D721Med (cell line): ENCODE measurements at places on chromosomes 6 and 20.

- DNase-seq = no peak
Measured at GRCh38 chr6:160956300-160957035, 35.1 kb upstream of the MAP3K4 start.

GRCh38 chr6:35737413-35738211 is 780 bp downstream of the ARMC12 start:
- peak; percentile 76 for DNase-seq

DNA sequence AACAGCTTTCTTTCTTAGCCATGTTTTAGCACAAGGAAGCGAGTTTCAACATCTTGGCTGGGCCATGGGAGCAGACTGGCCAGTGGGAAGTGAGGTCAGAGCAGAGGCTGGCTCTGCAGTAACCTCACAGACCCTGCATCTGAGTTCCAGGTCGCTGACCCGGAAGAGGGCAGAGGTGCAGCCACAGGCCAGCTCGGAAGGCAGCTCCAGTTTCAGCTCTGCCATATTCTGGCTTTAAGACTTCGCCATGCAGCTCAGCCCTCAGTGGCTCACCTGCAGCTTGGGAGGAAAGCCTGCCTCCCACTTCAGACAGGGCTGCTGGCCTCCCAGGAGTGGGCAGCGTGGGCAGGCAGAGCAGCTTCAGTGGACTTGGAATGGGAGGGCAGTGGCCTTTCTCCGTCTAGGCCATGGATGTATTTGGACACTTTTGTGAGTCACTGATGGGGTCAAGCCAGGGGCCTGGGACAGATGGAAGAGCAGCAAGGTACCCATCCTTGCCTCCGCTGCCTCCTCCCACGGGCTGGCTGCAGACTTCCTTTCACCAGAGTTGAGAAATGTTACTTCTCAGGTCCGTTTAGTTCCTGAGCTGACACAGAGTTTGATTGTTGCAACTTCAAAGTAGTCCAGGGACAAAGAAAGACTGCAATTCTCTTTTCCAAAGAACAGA is 18.5 kb downstream of the CST8 start:
- DNase-seq = no peak

- DNase-seq = no peak
Measured at GRCh38 chr6:15434823-15435380, 189.0 kb downstream of the JARID2 start.

DNA sequence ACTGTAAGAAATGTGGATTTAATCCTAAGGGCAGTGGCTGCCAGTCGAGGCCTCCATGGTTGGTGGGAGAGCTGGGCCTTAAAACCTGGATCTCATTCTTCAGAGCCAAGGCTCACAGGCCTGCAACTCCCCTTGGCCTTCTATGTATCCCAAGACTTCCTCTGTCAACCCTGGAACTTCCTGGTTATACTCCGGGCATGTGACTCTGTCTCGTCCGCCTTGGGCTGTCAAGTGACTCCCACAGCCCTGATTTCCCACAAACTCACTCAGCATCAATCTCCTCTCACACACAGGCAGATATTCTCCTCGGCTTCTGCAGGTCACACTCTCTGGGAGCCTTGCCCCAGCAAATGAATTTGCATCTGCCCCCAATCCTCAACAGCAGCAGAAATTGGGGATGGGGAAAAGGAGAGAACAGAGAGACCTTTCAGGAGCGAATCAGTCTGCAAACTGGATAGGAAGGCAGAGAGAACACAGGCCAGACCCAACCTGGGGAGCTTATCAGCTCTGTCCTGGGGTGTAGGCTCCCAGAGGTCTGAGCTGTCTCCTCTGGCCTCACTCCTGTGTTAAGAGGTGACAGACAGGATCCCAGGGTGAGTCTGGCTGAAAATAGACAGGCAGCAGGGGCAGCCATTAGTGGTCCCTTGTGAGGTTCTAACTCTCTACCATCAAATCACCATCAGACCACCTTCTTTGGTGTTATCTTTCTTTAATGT is 30.4 kb upstream of the PREX1 start:
- DNase-seq = no peak

DNA sequence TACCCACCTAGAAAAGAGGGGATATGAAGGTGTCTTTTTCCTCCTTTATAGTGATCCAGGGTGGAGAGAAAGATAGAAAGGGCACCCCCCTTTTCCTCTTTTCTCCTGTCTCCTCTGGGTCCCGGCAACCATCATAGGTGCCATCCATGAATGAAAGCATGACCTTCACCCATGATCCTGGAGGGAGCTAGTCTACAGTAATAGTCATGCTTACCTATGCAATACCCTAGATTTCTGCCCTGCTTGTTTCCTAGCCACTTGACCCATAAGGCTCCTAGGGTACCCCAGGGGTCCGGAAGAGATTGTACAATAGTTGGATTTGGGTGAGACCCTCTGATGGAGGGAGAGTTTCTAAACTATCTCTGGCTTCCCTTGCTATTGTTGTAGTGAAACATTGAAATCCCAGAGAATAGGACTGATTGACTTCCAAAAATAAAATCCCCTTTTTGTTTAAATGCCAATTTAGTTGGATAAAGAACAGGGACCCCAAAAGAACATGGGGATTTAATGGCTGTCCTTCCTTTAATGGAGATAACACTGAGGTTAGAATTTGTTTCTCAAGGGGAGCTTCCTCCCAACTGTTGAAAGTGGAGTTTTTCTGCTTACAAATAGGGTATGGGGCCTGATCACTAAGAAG is 366.8 kb upstream of the KHDRBS2 start:
- DNase-seq = no peak

GRCh38 chr20:24677626-24678315 is 208.3 kb downstream of the SYNDIG1 start:
- no peak for DNase-seq

- no peak for DNase-seq
Measured at GRCh38 chr6:20559924-20560551, 25.8 kb downstream of the CDKAL1 start.

DNA sequence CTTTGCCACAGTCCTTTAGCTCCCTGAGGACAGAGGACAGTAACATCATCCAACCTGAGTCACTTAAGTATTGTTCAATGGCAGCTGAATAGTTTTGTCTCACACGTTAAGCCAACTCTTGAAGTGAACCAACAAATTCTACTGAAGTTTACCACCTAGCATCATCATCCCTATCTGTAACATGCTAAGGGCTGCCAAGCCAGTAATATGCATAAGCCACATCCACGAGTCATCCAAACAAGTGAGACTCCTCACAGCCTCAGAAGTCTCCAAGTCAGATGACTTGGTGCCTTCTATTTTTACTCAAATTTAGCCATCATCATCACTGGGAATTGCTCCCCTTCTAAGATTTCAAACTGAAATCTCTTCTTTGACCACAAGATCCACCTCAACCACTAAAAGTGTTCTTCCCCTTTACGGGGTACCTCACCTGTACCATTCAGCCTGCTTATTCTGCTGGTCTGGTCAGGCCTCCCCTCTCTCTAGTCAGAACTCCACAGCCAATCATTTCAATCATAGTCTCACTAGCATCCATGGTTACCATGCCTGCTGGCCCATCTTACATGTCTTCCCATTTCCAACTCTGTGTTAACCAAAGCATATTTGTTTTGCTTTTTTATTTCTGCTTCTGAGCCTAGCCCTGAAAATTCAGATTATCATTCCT is 73.7 kb downstream of the DTNBP1 start:
- DNase-seq = no peak

- DNase-seq = no peak
Measured at GRCh38 chr6:129534926-129535325, 175.1 kb downstream of the ARHGAP18 start.

DNA sequence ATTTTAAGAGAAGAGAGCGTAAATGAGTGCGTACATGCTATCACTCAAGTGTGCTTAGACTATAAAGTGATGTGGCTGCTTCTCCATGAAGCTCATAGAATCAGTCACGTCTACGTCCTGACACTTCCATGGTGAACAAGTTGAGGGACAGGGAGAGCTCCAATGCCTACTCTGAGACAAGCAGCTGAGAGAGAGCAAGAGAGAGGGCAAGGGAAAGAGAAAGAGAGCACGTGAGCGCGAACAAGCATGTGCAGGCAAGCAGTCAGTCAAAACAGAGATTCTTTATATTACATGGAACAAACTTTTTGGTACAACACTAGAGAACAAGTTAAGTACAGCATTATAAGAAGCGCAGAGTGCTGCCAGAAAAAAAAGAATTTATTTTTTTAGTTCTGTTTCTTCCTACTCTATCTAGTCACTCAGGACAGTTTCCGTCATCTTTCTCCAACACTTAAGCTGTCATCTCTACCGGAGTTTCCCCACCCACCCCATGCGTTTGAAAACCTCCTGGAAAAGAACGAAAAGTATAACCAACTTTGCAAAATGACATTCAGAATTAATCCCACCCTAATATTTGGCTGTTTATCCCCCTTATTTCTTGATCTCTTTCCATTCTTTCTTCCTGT is 61.8 kb downstream of the EPB41L2 start:
- DNase-seq = no peak

- DNase-seq = peak; percentile 68
Measured at GRCh38 chr6:30915591-30915946, 1.5 kb downstream of the VARS2 start.

- no peak for DNase-seq
Measured at GRCh38 chr6:155143029-155143577, 120.7 kb upstream of the CLDN20 start.

GRCh38 chr6:116779573-116780164 is 14.2 kb upstream of the FAM162B start:
- no peak for DNase-seq

DNA sequence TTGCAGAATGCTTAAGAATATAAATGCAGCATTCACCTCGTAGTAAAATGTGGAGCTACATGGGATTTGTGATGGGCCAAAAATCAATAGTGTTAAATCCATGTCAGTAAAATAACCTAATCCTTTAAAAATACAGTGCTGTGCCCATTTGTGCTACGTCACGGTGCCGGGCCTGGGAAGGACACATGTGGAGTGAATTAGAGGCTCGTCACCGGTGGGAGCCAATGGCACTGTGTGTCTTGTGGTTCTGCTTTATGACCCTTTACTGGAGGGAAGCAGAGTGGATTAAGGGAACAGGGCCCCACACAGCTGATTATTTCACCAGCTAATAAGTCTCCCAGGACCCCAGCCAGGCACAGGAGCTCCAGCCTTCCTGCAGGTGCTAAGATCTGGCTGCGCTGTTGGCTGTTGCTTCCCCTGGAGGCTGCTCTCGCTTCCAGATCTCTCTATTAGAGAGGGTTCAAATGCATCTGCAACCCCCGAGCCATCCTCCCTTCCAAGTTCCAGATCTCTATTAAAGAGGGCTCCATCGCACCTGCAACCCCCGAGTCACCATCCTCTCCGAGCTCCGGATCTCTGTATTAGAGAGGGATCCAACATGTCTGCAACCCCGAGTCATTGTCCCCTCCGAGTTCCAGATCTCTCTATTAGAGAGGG is 405.8 kb downstream of the CDH4 start:
- DNase-seq = no peak

GRCh38 chr20:34017610-34018009 is 23.9 kb downstream of the RALY start:
- no peak for DNase-seq
